Activated naive CD4-positive, alpha-beta T cell treated with anti-CD3 and anti-CD28 coated beads, Interleukin-2, amount 50 U/mL, for 72 hours (primary cell): ENCODE measurements at places on chromosomes 5 and 9.
A peak's percentile ranks its signal among the peaks of the same experiment; 100 is the strongest.

DNA sequence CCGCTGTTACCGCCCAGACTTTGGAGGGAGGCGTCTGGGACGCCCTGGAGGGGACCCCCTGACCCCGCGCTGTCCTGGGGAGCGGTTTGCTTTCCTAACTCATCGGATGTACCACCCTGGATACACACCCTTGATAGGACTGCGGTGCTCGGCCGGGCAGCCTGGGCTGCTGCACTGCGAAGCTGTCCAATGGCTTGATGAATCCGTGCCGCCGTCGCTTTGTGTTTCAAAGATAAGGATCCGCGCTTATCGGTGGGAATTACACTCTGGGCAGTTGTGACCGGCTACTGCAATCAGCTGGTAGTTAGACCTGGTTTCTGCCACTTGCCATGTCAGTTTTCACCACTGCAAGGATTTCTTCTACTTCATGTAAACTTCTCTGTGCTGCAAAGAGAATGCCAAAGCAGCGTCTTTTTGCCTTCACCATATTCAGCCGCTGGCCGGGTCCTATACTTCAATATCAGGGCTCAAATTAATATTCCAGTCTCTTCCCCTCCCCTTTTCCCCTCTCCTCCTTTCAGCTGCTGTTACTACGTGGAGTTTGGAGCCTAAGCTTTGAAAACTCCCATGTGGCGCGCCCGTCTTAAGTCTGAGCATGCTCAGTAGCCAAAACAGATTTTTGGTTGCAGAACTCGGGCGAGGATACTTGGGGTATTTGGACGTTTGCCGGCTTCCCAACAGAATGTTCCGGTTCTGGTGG is 727 bp downstream of the SMAD5 start:
- no peak for DNase-seq

DNA sequence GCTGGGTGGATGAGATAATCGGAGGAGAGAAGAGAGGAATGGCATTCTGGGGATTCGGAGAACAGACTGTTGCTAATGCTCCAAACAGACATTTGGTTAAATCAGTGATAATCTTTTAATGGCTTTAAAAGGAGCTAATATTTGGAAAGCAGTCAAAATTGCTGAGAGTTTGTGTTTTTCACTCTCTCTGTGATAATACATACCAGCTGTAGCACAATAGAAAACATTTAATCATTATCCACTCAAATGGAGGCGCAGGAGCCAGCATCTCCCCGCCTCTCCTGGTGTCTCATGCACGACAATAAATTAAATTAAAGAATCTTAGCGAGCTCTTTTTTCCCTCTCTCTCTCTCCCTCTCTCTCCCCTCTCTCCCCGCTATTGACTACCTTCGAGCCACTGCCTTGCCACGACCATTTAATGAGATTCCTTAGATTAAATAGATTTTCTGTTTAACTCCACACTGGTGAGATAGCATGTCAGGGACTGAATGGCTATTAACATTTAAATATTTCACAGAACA is 268.6 kb upstream of the MVB12B start:
- DNase-seq, result no peak

- no peak for DNase-seq
Measured at GRCh38 chr5:175059687-175060211, 335.4 kb downstream of the MSX2 start.

- DNase-seq, result no peak
Measured at GRCh38 chr9:23438299-23438907, 387.6 kb downstream of the ELAVL2 start.

- DNase-seq, result no peak
Measured at GRCh38 chr9:90921104-90921503, 119.5 kb downstream of the SYK start.

GRCh38 chr5:143886651-143887638 is 75.0 kb downstream of the HMHB1 start:
- no peak for DNase-seq

- DNase-seq, result no peak
Measured at GRCh38 chr9:81394881-81395675, 294.3 kb downstream of the TLE1 start.

DNA sequence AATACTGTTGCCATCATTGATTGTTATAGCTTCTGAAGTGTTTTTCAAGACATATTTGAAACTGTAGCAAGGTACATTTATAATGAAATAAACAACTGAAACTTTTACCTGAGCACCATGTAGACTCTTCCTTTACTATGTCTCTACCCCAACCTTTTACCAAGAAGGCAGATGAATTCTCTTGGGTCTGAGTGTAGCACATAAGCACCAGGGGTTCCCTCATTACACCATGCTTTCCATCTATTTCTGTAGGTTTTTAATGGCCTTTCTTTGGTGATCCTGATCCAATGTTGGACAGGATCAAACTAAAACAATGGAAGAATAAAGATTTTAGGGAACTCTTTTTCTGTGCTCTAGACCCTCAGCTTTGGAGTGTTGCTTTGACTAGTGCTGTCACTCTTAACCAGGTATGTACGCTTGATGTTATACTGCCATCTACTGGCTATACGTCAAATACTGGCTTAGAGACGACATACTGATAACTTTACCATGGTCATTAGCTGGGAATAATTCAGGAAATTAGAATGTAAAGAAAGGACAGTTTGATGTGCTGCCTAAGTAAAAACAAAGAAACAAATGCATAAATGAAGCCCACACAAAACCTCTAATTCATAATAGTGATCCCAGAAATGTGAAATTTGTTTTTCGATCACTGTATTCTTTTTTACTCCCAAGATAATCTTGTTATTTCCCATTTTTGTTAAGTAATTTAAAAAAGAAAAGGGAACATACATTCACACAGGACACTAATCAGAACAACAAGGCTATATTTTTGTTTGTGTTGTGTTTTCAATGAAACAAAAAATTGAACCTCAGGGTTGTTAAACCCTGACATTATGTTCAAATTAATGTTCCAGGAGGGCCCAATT is 30.7 kb downstream of the IFNW1 start:
- DNase-seq, result peak; percentile 20

- no peak for DNase-seq
Measured at GRCh38 chr5:112636751-112637150, 100.9 kb upstream of the APC start.

GRCh38 chr9:134698587-134699342 is 57.2 kb downstream of the COL5A1 start:
- peak; percentile 66 for DNase-seq

GRCh38 chr5:132026516-132027008 is 15.1 kb upstream of the ACSL6 start:
- DNase-seq, result peak; percentile 76

DNA sequence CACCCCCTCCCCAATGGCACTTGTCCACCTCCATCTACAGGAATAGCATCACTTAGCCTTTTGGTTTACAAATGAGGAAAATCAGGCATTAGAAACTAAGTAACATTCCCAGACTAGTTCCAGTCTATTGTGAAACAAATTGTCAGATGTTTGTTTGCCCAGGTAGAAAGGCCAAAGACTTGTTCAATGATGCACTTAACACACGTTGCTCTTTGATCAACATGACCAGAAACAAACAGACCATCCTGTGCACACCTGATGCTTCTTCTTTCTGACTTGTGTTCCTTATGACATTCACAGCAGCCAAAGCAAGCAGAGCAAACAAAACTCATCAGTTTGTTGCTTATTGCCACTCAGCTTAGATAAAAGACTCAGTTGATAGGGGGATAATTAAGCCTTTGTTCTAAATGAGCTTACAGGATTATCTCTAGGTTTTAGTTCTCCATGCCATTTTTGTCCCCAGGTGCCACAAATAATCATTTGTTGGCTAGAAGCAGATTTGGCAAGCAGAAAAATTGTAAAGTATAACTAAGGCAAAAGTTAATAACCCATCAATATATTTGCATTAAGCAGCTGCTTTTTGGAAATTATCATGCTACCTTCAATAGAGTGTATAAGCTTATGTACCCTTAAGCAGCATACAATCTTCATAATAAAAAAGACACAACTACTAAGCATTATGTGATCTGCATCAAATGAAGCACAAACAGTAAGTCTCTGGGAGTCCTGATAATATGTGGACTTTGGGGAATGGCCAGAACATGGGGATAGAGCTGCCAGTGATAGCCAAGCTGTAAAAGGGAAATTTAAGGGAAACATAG is 26.3 kb upstream of the FST start:
- no peak for DNase-seq

- no peak for DNase-seq
Measured at GRCh38 chr5:123753937-123754891, 242.2 kb downstream of the CSNK1G3 start.

- DNase-seq, result no peak
Measured at GRCh38 chr9:8437876-8438275, 638.3 kb upstream of the DMAC1 start.

DNA sequence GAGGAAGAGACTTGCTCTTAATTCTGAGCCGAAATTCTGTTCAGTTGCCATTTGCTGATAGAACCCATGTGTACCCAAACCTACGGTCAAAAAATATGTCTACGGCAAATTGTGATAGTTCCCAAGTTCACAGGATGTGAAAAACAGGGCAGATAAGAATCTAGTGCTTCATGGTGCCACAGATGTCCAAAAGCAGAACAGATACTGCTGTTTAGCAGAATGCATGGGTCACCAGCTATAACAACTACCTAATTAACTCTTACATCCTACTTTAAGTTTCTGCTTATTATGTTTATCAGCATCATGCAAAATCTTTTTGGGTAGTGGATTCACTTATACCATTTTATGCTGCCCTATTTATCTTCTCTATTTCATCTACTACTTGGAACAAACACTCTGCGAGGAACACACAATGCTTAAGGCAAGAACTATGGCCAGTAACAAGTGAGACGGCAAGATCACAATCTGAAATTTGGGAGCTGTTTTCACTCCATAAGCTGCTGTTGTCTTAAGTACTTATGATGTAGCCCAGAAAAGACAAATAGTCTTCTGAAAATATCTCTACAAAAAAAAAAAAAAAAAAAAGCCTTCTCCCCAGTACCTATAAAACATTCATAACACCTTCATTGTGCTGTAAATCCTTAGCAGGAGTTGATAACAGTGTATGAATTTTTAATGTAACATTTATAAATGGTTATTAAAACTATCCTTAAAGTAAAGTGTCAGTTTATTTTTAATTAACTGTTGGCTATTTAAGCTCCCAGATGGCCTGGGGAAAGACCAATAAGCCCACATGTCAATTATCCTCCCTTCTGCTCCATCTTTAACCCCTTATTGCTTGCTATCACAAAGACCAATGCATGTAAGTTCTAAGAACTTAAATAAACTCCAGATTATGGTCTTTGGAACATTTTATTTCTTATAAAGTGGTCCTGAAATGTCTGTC is 232.3 kb downstream of the TLR4 start:
- no peak for DNase-seq

DNA sequence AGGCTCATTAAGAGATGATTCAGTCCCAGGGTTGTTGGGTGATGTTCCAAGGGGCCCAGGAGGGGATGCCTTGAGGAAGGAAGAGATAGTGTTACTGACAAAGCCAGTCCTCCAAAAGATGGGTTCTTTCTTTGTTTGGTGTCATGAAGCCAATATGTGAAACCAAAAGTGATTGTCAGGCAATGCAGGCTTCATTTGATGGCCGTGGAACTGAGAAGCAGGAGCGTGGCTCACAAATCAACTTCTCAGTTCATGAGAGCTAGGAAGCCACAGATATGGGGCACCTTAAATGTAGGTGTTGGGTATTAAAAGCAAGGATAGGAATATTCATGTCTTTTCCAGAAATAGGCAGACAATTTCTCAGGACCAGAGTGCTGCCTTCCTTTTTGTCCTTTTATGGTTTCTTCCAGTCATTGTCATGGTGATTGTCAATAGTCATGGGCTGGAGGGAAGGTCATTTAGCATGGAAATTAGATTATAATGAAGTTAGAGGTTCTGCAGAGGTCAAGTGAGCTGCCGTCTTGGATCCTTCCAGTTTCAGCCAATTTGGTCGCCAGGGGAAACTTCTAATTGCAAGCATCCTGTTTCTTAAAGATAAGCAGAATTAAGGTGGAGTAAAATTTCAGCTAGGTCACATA is 393.0 kb downstream of the NTRK2 start:
- DNase-seq, result no peak

DNA sequence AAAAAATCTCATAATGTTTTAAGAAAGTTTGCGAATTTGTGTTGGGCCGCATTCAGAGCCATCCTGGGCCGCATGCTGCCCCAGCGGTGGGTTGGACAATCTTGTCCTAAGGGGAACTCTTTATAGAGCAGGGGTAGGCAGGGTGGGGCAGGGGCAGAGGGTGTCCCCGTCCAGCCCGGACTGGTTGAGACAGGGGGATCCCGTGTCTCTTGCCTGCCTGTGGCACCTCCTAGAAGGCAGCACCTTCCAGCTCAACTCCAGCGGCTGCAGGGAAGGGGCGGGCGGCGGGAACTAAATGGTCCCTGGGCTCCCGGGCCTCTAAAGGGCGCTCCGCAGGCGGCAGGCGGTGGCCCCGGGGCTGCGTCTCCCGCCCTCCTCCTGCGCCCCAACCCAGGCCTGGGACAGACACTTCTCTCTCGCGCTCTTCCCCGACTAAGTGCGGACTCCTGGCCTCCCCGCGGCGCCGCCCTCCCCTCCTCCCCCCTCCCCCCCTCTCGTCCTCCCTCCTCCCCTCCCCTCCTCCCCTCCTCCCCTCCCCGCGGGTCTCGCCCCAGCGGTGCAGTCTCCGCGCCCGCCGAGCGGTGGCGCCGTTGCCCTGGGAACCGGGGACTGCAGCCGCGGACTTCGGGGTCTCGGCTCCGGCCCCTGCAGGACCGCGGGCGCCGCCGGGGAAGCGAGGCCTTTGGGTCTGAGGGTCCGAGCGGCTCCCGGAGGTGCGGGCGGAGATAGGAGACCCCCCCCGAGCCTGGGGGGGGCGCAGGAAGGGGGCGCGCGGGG is 132.6 kb downstream of the MRPL36 start:
- no peak for DNase-seq

DNA sequence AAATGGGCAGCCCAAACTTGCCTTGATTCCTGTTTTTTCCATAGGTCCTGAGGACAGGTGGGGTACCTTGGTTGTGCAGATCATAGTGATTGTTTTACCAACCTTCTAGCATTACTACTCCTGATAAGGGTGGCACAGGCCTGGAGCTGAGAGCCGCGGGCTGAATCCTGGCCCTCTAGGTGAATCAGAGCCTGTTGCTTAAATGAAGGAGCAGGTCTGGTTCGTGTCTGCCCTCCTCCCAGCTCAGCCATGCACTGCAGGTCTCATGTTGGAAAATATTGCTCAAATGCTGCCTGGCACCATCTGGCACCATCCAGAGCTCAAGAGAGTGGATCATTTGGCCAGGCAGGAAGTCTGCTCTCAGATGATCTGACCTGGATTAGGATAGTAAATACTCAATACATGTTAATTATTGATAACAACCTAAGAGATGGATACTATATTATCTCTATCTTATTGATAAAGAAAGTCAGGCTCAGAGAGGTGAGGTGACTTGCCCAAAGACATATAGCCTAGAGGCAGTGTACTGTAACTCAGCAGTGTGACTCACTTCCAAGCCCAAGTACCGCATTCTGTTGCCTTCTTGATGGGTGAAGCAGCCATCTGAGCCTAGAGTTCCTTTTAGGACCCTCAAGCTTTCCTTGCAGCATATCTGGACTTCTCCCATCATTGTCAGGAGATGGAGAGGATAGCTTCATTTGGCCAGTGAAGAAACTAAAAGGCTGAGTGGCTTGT is 104.3 kb upstream of the PITX1 start:
- DNase-seq, result no peak
